ENCODE measurements at places on chromosomes 7 and 10.

DNA sequence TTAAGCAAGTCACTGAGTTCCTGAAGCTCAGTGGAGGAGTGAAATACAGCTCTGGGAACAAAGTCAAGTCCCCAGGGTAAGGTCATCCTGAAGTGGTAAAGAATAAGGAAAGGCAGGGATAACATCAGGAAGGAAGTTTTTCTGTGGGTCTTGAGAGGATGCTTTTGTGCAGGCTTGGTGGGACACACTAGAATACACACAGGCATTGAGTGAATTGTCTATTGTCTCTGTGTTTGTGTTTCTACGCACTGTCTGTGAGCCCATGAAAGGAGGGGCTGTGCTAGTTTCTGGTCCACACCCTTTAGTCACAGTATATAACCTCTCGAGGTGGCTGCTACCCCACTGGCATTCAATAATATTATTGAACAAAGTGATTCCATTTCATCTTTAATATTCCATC, 95.8 kb upstream of the ABCB5 start:
- no peak for DNase-seq

GRCh38 chr7:322708-323111, 32.7 kb downstream of the FOXL3 start:
- DNase-seq, result no peak

GRCh38 chr10:51010977-51011376, 63.3 kb upstream of the PRKG1 start:
- DNase-seq, result no peak

DNA sequence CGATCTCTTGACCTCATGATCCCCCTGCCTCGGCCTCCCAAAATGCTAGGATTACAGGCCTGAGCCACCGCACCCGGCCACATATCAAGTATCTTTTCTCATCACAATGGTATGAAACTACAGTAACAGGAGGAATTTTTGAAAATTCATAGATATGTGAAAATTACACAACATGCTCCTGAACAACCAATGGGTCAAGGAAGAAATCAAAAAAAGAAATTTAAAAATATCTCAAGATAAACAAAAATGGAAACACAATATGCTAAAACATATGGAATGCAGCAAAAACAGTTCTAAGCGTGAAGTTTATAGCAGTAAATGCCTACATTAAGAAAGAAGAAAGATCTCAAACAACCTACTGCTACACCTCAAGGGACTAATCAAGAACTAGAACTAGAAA, 59.8 kb upstream of the ADAM12 start:
- no peak for DNase-seq

- no peak for DNase-seq
Observed at GRCh38 chr10:69916118-69916517, 114.4 kb downstream of the COL13A1 start.

DNA sequence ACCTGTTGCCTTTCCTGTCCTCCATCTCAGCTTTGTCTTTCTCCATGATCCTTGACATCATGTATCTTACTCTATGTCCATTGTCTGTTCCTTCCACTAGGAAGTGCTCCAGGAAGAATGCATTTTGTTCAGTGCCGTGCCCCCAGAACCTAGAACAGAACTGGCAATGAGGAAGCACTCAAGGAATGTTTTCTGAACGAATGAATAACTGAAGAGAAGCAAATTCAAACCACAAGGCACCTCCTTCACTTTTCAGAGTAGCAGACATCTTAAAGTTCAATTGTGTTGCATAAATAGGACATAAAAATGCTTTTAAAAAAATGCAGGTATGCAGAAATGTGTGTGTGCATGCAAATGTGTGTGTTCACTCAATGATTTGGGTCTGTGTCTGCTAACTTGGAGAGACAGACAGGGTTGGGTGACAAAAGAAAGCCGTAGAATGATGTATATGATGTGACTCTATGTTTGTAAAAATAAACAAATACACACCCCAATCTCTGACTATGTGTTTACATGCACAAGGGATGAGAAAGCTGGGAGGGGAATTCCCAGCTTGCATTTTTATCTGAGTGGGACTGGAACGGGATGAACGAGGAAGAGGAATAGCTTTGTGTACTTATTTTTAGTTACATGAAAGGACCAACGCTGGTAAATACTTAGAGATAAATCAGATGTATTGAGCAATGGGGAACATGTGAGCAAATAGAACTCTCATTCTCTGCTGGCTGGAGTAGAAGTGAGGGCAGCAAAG, 237.7 kb downstream of the FANK1 start:
- DNase-seq, result no peak

GRCh38 chr7:110854166-110854565, 236.8 kb upstream of the LRRN3 start:
- no peak for DNase-seq

Data from neural crest cell (in vitro differentiated cells).